Renal cortical epithelial cell (primary cell): ENCODE measurements at places on chromosomes 16 and 17.

DNA sequence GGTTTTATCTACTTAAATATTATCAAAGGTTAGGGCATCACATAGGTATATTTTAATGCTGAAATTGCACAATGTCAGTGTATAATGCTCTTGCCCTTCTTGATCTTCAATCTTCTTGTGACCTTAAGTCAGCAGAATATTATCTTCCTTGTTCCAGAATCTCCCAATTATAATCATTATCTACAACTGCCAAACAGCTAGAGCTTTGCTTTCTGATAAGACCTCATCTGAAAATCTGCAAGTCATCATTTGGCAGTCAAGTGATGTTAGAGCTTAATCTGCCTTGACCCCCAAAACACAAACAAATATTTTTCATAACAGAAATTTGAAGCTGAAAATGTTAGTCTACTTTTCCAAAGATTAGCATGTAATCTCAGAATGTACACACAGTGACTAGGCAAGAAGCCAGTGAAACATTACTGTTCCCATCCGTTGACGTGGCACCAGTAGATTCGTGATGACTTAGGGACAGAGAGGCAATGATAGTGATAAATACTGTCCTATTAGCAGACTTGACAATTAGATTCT lies 19.8 kb downstream of the REXO5 start:
- no peak for DNase-seq

DNA sequence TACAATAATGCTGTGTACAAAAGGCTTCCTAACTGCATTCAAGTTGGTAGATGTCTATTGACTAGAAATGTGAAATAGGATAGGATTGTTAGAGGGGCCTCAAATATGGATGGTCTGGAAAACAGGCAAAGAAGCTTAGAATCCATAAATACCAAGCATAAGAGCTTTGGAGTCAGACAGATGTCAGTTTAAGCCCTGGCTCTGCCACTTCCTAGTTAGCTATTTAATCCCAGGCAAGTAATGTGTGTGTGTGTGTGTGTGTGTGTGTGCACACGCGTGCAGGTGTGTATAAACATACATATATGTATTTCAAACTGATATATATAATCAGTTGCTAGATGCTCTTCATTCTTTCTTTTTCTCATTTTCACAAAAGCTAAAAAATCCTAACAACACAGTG lies 66.7 kb downstream of the MMD start:
- no peak for DNase-seq

DNA sequence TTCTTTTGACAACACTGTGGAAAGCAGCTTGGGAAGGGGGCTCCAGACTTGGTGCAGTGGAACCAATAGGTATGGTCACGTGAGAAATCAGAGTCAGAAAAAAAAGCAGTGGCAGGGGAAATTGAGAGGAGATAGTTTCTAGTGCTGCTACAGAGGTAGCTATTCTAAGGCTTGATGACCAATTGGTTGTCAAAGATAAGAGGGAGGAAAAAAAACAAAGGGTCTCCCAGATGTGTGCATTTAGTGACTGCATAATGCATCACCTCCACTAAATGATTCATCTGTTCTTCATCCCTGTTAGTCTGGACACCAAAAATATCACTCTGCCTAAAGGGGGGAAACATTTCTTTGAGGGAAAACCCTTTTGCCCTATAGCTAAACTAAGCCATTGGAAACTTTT lies 56.5 kb downstream of the PIGL start:
- no peak for DNase-seq

DNA sequence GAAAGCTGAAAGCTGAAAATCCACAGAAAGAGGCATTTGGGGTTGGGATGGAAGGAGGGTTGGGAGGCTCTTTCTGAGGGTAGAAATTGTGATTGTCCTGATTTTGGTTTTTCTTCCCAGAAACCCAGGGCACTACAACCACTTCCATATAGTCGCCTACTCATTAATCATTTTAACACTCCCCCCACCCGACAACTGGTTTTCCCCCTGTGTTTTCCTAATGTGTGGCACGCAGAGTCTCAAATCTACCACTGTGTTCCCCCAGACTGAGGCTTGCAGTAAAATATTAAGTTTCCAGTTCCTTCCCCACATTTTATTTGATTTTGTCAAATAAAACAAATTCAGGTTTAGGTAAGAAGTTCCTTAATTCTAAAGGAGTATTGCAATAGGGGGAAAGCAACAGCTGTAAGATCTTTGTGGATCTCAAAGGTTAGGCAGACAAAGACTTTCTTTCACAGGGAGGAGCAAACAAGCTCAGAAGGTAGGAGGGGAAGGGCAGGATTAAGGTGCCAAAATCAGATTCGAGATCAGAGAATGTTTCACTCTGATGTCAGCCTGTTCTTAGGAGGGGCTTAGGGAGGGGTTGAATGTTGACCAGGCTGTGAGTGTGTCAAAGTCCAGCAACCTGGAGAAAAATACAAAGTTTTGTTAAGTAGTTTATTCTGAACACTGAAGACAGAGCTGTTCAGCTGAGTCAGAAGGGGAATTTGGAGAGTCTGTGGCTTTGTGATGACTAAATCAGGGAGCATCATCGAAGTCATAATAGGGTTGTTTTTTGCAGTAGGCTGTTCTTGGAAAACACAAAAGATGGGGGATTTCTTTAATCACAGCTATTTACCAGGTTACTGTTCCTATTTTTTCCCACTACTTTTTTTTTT lies 3.6 kb downstream of the ZNF267 start:
- DNase-seq: peak; percentile 98

GRCh38 chr16:54318941-54319340 lies 32.4 kb upstream of the IRX3 start:
- peak; percentile 18 for DNase-seq

DNA sequence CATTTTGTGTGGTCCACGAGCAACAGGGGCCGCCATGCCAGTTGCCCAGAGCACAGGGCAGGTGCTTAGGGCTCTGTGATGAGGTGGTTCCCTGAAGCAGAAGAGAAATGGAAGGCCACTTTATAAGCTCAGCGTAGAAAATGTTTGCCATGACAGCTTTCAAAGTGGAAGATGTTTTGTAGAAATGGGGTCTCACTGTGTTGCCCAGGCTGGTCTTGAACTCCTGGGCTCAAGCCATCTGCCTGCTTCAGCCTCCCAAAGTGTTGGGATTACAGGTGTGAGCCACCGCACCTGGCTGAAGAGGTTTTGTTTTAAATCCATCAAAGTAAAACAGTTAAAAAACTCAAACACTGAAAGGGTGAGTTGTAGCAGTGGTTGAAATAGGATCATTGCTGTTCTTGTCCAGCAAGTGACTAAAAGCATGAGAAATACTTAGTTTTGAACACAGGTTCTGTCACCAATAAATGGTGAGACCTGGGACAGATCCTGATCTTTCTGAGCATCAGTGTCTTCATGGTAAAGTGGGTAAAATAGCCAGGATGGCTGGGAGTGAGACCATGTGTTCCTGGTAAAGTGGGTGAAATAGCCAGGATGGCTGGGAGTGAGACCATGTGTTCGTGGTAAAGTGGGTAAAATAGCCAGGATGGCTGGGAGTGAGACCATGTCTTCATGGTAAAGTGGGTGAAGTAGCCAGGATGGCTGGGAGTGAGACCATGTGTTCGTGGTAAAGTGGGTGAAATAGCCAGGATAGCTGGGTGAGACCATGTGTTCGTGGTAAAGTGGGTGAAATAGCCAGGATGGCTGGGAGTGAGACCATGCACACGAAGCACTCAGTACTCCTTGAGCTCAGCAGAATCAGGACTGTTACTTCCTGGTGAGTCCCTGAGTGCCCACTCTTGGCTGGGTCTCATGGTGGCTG lies 46.0 kb downstream of the BANP start:
- DNase-seq: no peak

DNA sequence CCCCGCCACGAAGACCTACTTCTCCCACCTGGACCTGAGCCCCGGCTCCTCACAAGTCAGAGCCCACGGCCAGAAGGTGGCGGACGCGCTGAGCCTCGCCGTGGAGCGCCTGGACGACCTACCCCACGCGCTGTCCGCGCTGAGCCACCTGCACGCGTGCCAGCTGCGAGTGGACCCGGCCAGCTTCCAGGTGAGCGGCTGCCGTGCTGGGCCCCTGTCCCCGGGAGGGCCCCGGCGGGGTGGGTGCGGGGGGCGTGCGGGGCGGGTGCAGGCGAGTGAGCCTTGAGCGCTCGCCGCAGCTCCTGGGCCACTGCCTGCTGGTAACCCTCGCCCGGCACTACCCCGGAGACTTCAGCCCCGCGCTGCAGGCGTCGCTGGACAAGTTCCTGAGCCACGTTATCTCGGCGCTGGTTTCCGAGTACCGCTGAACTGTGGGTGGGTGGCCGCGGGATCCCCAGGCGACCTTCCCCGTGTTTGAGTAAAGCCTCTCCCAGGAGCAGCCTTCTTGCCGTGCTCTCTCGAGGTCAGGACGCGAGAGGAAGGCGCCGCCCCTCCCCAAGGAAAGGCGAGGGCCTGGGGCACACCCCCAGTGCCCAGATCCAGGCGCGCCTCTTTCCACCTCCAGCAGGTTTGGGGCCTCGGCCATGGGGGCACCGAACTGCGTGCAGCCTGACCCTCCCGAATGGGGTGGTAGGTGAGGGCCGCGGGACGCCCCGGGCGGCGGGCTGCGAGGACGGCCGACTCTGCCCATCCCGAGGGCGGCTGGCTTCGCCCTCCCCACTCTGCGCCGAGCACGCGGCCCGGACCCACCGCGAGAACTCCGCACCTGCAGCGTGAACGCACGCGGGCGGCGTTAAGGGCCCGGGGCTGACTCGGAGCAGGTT lies 664 bp downstream of the HBQ1 start:
- DNase-seq: no peak

GRCh38 chr17:34398990-34399389 lies 36.0 kb upstream of the CCL1 start:
- DNase-seq: no peak

DNA sequence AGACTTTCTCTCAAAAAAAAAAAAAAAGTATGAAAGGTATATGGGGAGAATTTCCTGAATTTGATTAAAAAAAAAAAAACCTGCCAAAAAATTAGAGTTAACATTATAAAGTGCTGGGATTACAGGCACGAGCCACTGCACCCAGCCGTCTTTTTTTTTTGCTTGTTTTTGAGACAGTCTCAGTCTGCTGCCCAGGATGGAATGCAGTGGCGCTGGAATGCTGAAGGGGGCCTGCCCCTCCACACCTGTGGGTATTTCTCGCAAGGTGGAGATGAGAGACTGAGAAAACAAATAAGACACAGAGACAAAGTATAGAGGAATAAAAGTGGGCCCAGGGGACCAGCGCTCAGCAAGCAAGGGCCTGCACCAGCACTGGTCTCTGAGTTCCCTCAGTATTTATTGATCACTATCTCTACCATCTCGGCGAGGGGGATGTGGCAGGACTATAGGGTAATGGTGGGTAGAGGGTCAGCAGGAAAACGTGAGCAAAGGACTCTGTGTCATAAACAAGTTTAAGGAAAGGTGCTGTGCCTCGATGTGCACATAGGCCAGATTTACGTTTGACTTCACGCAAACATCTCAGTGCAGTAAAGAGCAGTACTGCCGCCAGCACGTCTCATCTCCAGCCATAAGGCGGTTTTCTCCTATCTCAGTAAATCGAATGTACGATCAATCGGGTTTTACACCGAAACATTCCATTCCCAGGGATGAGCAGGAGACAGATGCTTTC lies 117.2 kb downstream of the GOSR1 start:
- DNase-seq: no peak

DNA sequence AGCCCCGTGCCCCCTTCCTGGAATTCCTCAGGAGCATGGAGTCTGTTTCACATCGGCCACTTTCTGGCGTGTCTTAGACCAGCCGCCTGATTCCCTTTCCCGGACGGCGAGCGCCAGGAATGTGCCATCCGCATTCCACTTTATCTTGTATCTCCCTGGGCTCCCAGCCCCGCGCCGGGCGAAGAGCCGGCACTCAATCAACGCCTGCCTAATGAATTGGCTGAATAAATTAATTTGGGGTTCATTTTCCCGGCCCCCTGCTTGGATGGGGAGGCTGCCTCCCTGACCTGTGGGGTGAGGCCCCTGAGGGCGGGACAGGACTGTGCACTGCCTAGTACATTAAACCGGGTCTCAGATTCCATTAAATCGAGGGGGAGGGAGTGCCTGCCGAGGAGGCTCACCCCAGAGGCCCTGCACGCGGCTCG lies 282.3 kb upstream of the TNRC6C start:
- DNase-seq: no peak

- DNase-seq: peak; percentile 51
Observed at GRCh38 chr16:53219795-53220454, 165.1 kb downstream of the CHD9 start.

- DNase-seq: no peak
Observed at GRCh38 chr17:28240688-28241340, 78.2 kb upstream of the TMEM97 start.

DNA sequence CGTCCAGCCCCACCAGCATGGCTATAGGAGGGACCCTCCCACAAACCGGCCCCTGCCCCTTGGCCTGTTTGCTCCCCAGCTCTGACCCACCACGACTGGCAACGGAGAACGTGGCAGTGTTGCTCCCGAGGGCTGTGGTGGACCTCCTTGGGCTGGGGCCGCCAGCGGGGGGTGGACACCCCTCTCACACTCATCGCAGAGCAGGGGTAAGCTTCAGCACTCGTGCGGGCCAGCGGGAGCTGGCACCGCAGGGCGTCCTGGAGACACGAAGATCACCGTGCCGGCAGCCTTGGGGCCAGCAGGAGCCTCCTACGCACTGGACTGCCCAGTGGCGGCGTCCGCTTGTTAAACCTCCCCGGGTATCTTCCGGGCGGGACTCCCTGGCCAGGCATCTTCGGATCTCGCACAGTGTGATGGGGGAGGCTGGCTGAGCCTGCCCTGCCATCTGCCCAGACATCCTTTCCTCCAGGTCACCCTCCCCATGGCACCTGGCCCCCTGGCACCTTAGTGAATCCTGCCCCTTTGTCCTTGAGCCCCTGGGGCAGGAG lies 53.5 kb downstream of the ABR start:
- no peak for DNase-seq

DNA sequence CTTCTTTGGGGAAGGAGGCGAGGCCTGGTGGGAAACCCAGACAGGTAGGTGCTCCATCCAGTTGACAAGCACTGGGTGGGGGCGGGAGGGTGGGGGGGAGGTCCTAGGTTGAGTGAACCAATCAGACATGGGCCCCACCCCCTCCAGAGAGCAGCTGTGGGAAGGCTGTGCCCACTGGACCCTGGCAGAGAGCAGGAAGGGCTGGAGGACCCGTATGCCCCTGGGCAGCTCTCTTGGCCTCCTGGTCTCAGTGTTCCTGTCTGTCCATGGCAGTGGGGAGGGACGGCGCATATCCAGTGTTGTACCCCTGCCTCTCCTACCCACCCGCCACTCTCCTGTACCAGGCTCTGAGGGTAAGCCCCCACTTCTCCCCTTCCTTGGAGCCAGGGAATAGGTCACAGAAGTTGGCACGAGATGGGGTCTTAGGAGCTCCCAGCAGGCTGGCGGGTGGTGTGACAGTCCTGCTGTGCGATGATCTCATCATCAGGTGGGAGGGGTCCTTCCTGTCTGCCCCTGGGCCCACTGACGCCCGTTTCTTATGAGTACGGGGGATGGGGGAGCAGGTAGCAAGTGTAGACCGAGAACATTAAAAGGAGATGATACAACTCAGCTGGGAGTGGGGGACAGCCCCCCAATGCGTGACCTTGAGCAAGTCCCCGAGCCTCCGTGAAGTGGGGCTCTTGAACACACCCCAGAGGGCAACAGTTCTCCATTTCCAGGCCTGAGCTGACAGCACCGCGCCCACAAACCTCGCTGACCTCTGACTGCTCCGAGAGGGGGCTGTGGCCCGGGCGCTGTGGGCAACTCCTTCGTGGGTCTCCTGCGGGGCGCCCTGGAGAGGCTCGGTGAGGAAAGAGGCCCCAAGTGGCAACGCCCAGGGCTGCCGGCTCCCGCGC lies 1.2 kb upstream of the ZFPM1 start:
- DNase-seq: peak; percentile 16

GRCh38 chr17:2602597-2603017 lies 9.2 kb downstream of the PAFAH1B1 start:
- no peak for DNase-seq

GRCh38 chr16:8519179-8519578 lies 71.1 kb downstream of the TMEM114 start:
- no peak for DNase-seq

GRCh38 chr17:2850991-2851390 lies 54.8 kb downstream of the RAP1GAP2 start:
- no peak for DNase-seq
